ENCODE measurements at places on chromosomes 5 and 9. TPM values are rescaled to one million over a fixed set of nuclear protein-coding genes. Genes with fewer than 3 reads are reported as not detected.
A peak's percentile ranks its signal among the peaks of the same experiment; 100 is the strongest.

GRCh38 chr5:141883892-141884318, 5.7 kb upstream of the PCDH1 start:
- no peak for DNase-seq

DNA sequence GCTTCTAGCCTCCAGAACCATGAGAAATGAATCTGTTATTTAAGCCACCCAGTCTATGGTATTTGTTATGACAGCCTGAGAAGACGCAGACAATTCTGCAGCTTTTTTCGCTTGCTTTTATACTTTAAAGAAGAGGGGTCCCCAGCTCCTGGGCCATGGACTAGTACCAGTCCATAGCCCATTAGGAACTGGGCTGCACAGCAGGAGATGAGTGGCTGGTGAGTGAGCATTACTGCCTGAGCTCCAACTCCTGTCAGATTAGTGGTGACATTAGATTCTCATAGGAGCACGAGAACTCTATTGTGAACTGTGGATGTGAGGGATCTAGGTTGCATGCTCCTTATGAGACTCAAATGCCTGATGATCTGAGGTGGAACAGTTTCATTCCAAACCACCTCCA, 151.7 kb downstream of the PTTG1 start:
- DNase-seq: no peak

DNA sequence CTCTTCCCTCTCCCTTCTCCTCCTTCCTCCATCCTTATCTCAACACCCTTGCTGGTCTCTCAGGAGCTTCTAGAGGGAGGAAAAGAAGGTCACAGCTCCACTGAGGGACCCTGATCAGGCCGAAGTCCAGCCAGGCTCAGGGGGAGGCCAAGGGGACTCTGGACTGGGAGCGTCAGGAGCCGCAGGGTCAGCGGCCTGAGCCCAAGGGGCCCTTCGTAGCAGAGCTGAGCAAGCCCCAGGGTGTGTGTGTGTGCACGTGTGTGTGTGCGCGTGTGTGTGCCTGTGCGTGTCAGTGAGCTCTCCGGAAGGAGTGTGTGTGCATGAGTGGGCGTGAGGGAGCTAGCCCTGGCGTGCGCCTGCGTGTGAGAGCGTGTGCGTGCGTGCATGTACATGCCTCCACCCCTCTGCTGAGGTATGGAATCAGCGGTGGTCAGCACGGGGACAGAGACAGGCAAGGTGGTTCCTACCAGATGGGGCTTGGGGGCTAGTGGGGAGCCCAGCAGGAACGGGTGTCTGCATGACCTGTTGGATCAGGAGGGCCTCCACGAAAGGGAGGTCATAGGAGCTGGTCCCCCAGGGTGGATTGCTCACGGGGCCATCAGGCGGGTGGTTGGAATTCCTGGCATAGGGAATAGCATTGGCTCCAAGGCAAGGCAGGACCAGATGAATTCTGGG, 10.0 kb upstream of the AGPAT2 start:
- peak; percentile 39 for DNase-seq

DNA sequence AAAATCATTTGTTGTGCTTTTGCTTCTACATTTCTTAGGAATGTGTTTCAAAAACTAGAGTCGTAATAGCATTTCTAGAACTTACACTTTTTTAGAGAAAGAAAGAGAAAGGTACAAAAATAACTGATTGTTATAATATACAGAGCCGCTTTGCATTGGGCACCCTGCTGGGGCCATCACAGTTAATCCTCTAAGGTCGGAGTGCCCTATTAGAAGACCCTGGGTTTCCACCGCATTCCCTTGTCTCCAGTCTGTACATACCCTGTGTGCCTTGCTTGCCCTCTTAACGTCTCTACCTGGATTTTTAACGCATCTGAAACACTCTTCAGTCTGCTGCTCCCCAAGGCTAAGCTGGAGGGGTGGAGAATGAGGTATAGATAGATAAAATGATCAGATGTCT, 1.3 kb downstream of the MARVELD2 start:
- DNase-seq: no peak

DNA sequence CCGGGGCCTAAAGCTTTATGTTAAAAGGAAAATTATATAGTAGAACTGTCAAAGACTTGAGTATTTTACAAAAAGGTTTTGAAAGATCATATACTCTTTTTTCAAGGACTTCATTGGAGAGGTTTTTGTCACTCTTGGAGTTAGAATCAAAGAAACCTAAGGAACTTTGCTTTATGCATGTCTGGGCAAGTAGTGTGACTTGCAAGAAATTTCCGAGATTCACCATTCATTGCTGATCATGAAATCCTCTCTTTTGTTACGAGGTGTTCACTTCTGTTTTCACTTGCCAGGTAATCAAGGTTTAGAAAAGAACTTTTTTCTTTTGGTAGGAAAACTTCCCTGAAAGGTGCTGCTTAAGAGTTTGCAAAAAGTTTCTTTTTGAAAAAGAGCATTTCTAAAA, 64.8 kb downstream of the NUP214 start:
- DNase-seq: no peak

Gene PCDHAC1
- 3.1 TPM for total RNA-seq

- DNase-seq: no peak
Measured at GRCh38 chr5:6719417-6719816, 6.2 kb downstream of the TENT4A start.

- DNase-seq: no peak
Measured at GRCh38 chr5:29796013-29796412, 1397.5 kb upstream of the CDH6 start.

Gene FGF10
- total RNA-seq: not detected

DNA sequence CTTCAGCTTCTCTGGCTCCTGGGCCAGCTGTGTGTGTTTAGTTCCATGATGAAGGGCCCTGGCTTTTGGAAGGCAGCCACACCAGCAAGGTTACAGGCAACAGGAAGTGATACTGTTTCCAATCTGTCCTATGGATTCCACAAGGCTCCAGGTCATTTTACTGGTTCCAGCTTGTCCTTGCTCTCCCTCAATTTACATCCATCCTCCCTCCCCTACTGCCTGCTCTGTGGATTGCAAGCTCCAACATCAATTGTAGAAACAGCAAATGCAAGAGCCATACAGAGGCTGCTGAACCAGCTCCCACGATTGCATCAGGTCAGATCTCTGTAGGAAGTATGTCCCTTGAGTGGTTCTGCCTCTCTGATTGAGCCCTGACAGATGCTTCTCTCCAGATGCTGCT, 409.8 kb downstream of the NTRK2 start:
- no peak for DNase-seq

DNA sequence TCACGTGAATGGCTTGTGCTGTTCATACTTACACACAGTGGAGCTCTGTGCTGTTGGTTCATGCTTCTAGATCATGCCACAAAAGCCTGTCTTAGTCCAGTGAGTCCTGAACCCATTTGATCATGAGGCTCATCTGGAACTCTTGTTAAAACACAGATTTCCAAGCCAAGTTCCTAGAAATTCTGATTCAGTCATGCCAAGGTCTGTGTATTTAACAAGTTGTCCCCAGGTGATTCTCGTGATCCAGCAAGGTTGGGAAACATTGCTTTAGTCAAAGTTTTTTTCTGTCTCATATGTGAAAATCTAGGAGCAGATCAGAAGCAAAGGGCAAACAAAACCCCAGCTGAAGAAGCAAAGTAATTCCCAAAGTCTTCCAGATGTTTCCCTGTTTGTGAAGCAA, 112.5 kb upstream of the GAS1 start:
- DNase-seq: no peak

GRCh38 chr5:168578006-168578405, 1.2 kb downstream of the PANK3 start:
- peak; percentile 17 for DNase-seq

GRCh38 chr5:56323505-56323904, 90.4 kb upstream of the ANKRD55 start:
- peak; percentile 76 for DNase-seq

DNA sequence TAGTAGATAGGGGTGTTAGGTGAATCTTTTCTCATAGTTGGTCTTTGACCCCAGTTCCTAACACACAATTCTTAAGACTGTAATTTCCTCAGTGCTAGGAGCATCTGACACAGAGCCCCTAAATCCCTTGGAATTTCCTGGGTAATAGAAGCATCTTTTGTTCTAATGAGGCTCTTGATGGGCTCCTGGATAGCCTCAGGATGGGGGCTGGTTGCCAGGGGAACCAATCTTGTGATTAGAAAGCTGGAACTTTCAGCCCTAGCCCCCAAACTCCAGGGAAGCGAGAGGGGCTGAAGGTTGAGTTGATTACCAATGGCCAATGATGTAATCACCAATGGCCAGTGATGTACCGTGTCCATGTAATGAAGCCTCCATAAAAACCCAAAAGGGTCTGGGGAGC, 44.5 kb downstream of the CCDC125 start:
- no peak for DNase-seq

DNA sequence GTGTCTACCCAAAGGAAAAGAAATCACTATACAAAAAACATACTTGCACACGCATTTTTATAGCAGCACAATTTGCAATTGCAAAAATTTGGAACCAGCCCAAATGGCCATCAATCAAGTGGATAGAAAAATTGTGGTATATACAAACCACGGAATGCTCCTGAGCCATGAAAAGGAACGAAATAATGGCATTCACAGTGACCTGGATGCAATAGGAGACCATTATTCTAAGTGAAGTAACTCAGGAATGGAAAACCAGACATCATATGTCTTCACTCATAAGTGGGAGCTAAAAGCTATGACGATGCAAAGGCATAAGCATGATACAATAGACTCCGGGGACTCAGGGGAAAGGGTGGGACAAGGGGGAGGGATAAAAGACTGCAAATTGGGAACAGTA, 78.4 kb downstream of the ENC1 start:
- DNase-seq: no peak

DNA sequence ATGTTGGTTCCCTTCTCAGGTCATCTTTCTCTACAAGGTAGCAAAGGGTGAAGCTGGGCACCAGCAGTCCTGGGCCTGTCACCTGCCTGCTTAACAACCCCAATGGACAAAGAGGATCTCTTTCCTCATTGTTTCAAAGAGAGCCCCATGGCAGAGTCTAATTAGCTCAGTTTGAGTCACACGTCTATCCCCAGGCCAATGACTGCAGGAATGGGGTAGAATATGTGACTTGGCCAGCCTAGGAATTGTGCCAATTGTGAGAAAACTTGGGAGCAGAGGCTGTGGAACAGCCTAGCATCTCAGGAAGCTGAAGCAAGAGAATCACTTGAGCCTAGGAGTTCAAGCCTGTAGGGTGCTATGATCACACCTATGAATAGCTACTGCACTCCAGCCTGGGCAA, 3.6 kb upstream of the RAPGEF1 start:
- DNase-seq: no peak

Gene TAF11L10
- total RNA-seq: not detected

- DNase-seq: no peak
Measured at GRCh38 chr9:84368601-84369000, 28.0 kb upstream of the SLC28A3 start.

Gene HARS1
- total RNA-seq: 126 TPM

DNA sequence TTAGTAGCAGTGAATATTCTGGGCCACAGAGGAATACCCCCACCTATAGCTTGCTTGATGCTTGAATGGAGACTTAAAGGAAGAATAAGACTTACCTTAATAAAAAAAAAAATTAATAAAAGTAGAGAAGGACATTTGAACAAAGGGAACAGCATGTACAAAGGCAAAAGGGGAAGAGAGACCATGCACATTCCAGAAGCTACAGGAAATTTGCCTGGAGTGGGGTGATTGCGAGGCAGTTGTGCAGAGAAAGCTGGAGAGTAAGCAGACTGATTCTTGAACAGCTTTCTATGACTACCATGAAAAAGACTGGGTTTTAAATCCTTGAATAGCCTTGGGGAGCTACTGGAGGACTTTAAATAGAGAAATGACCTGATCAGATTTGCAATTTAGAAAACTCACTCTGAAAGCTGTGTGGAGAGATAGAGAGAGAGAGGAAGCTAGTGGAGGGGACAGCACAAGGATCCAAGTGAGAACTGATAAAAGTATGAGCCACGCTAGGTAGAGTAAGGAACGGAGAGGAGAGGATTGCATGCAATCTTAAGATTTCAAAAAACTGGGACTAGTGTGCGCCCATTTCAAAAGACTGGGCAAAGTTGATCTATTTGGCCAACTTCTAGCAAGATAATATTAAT, 12.5 kb upstream of the SSBP2 start:
- DNase-seq: no peak

DNA sequence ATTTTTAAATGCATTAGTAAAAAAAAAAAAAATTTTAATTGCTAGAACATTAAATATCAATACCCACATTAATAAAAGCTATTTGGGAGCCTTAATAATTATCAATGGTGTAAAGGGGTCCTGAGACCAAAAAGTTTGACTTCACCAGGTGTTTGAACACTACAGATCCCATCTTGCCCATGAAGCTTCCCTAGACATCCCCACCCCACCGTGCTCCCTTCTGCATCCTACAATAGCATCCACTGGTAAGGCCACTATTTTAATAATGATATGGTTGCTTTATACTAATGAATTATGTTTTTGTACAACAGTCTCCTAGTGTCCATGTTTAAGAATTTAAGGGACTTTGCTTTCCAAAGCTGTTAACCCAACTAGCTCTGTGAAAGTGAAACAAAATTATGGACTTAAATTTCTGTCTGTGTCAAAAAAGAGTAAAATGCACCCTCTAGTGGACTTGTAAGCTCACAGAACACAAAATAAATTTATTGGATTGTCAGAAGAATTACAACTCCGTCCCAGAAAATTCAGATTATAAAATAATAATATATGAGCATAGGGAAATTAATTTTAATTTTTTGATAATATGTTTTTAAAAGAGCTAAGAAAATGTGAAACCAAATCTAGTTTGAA, 76.0 kb downstream of the ARL15 start:
- DNase-seq: no peak

DNA sequence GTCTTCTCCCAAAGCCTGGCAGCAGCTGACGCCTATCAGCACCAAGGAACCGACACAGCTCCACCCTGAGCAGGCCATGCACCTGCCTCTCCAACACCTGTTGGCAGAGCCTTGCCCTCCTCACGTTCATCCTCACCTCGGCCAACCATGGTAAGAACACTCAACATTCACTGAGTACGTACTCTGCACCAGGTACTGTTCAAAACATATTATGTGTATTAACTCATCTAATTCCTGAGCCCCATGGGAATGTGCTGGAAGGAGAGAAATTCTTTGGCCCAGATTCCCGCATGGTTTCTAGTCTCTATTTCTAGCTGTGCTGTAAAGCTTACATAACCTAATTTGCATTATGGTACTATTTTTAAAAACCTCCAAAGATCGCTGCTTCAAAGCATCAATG, 86.1 kb downstream of the GPR21 start:
- no peak for DNase-seq

DNA sequence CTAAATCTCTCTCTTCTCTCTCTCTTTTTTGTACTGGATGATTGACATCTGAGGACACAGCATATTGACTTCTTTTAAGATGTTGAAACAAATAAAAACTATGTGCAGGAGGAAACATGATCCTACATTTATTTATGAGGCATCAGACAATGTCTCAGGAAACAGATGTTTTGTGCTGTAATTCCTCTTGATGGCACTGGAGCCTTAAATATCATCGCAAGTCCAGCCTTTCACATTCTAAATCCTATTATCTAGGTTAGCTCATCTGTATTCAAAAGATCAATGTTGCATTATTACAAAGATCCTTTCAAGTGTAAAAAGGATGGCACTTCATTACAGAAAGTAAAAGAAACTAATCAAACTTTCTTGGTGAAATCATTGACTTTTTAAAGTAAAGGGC, 63.9 kb downstream of the MAT2B start:
- DNase-seq: peak; percentile 17

Gene SLC6A18
- not detected for total RNA-seq

- no peak for DNase-seq
Measured at GRCh38 chr5:13860146-13860545, 84.3 kb downstream of the DNAH5 start.

- DNase-seq: no peak
Measured at GRCh38 chr5:118447350-118447749, 541.0 kb downstream of the DTWD2 start.

- DNase-seq: no peak
Measured at GRCh38 chr5:106940301-106940846, 730.4 kb downstream of the EFNA5 start.

Data from Daoy (cell line).